Calu3 (cell line): ENCODE measurements at places on chromosomes 1 and 21.

GRCh38 chr1:10515976-10516750, 41.4 kb downstream of the PEX14 start:
- no peak for DNase-seq

DNA sequence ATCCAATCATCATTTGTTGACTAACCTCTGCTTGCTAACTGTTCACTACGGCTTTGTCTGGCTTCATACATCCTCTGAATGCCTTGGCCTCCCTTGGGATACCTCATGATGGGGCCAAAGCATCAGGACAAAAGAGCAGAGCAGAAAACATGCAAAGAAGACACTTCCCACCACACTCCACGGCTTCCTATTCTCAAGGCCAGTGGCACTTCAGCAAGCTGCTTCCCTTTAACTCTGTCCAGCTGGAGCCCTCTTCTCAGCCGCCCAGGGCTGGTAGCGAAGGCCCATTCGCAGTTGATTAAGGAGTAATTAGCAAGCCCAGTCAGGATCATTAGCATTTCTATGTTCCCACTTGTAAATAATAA, 224.3 kb upstream of the FGGY start:
- no peak for DNase-seq

- DNase-seq = no peak
Observed at GRCh38 chr1:169326956-169327268, 40.7 kb downstream of the NME7 start.

GRCh38 chr1:28428012-28428411, 58.5 kb downstream of the PHACTR4 start:
- DNase-seq = no peak
